ENCODE measurements at places on chromosomes 6 and 20.

- no peak for DNase-seq
Observed at GRCh38 chr20:58504566-58504965, 10.6 kb downstream of the APCDD1L start.

DNA sequence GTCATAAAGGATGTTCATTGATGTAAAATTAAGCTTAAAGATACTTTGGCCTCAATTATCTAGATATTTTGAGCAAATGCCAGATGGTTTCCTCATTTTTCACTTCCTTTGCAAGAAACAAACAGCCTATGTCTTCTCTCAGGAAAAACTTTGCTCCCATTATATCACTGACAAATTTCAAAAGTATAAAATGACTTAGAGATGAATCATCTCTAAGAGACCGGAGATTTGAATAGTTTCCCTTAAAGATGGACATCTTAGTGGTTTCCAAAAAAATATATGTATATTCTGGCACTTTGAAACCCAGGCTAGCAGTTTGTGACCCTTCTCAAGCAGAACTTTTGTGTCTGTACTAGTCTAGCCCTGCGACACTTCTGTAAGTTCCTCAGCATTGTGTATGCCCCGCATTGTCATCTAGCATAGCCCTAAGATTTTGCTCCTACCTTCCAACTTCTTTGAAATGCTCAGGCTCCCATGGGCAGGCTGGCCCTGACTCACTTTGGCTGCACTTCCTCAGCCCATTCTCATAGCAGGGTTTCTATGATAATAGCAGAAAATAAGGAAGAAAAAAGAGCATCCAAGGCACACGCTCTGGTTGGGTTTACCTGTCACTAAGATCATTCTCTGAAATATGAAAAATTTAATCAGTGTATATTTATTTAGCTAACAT lies 25.7 kb upstream of the POU3F2 start:
- no peak for DNase-seq

DNA sequence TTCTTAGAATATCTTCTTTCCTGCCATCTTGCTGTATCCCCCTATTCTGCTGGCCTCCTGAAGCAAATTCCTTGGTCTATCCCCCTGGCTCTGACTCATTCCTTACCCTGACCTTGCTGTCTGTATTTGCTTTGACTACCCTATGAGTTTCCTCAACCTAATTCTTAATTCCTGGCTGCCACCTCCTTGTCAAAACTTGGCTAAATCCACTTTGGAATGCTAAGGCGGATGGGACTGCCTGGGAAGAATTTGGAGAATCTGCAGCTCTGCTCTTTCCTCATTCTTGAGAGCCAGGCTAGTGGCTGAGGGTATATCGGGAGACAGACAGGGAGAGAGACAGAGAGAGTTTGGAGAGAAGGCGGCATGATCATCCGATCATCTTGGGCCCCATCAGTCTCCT lies 24.4 kb downstream of the CAP2 start:
- no peak for DNase-seq

DNA sequence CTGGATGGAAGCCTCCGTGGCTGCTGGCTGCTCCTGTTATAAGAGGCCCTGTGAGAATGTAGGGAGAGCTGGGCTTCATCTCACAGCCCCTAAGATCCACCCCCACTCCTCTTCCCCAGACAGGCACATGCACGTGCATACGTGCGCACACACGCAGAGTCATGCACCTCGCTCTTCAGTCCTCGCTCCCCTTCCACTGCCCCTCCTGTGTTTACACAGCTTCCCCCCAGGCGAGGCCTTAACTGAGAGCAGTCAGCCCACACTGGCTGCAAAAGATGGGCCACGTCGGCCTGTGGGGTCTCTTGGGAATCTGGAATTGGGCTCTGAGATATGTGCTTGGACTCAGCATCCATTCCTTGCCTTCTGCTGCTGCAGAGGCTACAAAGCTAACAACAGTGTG lies 35.2 kb upstream of the MLN start:
- DNase-seq: no peak

GRCh38 chr20:39943336-39943735 lies 745.7 kb downstream of the MAFB start:
- no peak for DNase-seq

- DNase-seq: no peak
Observed at GRCh38 chr6:74598462-74599393, 607.1 kb downstream of the COL12A1 start.

DNA sequence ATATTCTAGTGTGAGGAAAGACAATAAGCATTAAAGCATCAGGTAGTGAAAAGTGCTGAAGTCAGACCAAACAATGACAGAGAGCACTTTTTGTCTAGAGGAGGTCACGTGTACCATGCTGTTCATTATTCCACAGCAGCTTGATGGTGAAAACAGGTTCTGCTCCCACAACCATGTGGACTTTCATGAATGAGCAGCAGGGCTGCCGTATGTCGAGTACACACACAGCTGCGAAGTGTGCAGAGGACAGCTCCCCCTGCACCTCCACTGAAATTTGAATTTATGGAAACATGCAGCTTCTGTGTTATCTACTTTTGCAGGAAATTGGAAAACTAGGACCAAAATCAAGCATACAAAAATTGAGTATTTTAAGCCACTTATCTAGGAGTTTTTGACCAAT lies 85.3 kb downstream of the MAP7 start:
- DNase-seq: no peak

DNA sequence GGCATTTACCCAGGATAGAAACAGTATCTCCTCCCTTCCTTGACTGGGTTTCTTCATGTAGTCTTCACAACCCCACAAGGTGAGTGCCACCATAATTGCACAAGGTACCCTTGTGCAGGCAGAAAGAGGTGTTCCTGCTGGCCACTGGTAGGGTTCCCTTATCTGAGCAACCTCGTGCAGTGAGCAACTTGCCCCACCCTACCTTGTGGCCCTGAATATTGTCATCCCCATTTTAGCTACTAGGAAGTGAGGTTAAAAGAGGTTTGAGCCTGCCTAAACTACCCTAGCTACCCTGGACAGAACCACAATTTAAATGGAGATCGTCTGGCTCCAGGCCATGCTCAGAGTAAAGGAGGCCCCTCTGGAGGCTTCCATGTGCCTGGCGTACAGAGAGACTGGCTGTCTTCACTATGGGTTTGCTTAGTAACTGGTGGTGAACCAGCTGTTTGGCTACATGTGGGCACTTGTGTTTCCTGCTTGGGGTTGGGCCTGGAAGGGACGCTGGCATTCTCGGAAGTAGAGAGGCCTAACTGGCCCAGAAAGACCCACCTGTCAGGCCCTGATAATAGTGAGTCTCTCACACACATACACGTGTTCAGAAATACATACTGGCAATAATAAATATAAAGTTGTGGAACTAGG lies 148.8 kb downstream of the LRFN2 start:
- no peak for DNase-seq

GRCh38 chr6:115896538-115897129 lies 164.1 kb downstream of the FRK start:
- no peak for DNase-seq

GRCh38 chr20:54688476-54688875 lies 213.1 kb downstream of the DOK5 start:
- no peak for DNase-seq

GRCh38 chr20:62062661-62063314 lies 2.9 kb downstream of the TAF4 start:
- no peak for DNase-seq

DNA sequence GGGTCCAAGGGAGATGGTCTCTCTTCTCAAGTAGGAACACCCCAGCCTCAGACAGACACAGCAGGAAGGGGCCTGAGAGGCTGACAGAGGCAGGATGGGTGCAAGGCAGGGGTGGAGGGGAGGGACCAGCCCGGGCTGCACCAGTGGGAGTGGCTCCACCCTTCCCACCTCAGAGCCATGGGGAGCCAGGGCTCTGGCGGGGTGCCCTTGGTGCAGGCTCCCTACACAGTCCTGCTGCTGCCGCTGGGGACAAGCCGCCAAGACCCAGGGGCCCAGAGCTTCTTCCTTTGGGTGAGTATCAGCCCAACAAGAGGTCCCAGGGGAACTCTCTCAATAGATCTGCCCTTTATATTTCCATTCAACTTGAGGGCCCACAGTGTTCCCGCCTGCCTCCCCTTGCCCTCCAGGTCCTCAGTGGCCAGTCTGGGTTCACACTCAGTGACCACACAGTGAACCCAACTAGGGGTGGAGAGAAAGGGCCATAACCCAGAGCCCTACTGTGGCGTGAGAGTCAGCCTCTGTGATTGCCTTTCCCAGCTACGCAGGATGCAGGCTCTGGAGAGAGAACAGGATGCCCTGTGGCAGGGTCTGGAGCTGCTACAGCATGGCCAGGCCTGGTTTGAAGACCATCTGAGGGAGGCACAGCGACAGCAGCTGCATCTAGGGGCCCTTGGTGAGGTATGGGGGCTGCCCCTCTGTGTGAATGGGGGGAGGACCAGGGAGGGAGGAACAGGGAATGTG lies 592 bp downstream of the SAPCD1 start:
- no peak for DNase-seq
